ENCODE measurements at places on chromosomes 16 and 17.

GRCh38 chr17:34423978-34424813 is 61.2 kb upstream of the CCL1 start:
- DNase-seq, result no peak

DNA sequence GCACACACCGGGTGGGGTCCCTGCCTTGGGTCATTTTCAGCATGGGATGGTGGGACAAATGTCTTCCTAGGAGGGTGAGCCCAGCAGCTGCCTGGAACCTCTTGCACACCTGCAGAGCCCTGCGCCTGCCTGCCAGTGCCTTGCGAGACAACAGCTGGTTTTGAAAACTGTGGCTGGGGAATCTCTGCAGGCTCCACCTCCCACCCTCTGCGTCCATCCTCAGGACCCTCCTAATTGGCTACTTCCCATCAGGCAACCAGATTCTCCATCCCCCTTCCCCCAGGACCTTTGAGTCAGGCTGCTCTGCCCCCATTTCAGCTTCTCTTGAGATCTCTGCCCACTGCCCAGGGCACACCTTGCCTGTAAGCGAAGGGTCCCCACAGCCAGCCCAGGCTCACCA is 26.6 kb downstream of the PEMT start:
- no peak for DNase-seq

DNA sequence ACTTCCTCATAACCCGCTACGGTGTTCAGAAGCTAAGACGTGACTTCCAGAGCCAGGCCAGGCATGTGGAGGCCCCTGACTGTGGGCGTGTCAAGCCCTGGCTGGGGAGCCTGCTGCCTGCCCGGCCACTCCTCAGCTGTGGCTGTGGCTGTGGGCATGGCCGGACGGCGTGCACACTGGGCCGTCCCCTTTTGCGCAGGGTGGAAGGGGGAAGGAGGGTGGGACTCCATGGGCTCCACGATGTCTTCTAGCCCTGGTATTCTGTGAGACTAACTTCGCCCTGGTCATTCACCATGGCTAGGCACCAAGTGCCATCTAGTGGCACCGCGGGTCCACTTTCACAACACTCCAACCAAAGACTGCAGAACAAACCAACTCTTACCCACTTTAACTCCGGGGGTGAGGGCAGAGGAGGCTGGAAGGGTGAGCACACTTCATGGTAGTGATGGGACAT is 67.9 kb downstream of the N4BP1 start:
- peak; percentile 74 for DNase-seq

DNA sequence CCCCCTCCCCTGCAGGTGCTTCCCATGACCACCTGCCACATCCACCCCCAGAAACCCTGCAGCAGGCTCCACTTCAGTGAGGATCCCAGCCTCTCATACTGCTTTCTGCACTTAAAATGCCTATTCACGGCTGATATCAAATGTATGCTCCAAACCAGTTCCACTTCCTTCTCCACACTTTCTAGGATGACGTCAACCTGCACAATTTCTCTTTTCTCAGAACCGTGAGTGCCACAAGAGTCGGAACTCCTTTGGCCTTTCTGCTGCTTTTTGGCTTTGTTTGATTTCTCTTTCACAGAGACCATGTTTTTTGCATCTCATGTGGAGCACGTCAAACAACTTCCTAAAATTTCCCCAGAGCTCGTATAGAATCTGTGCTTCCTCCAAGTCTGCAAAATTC is 378.8 kb upstream of the TNRC6C start:
- no peak for DNase-seq

GRCh38 chr17:68296217-68297191 is 5.2 kb downstream of the ARSG start:
- no peak for DNase-seq

DNA sequence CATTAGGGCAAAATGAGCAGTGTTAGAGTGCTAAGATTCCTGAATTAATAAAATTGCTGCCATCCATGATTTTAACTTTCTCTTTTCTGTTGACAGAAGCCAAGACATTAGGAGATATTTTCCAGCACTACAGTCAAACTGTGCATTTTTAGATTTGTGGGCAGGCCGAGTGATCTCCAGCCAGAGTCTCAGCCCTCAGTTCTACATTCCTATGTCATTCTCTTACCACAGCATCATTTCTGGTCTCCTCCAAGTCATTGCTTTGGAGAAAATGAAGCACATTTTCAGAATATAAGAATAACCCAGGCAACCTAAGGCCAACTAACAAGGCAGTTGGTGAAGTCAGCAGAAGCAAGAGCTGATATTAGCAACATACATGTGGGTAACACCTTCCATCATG is 74.6 kb upstream of the NUDT7 start:
- no peak for DNase-seq

DNA sequence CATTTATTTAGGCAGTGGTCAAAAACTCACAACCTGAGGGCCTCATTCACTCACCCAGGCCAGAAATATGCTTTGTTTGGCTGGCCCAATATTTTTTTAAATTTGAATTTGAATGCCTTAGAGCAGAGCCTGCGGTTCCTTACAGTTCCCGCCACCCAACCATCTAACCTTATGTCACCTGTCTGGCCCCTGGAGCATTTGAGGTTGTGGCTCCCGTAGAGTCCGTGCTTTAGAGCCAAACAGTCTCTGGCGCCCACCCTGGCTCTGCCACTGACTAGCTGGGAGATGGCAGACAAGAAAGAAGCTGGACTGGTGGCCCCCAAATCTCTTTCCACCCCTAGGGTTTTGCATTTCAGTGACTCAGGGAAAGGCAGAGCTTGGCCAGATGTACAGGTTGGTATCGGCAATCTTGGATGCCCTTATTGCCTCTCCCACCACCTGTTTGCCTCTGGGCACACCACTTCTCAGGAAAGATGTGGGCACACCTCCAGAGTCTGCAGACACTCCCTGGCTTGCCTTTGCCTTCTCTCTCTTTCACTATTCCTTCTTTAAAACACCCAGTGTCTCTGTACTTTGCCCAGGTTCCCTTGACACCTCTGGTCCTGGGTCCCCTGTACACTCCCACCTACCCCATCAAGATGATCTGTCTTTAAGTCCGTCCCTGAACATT is 1.9 kb upstream of the MAP3K14 start:
- no peak for DNase-seq

- no peak for DNase-seq
Measured at GRCh38 chr17:36703860-36704266, 102.5 kb downstream of the MRM1 start.

GRCh38 chr17:80762076-80762475 is 217.4 kb downstream of the RPTOR start:
- no peak for DNase-seq

- DNase-seq, result no peak
Measured at GRCh38 chr17:78383725-78384471, 5.4 kb downstream of the PGS1 start.

DNA sequence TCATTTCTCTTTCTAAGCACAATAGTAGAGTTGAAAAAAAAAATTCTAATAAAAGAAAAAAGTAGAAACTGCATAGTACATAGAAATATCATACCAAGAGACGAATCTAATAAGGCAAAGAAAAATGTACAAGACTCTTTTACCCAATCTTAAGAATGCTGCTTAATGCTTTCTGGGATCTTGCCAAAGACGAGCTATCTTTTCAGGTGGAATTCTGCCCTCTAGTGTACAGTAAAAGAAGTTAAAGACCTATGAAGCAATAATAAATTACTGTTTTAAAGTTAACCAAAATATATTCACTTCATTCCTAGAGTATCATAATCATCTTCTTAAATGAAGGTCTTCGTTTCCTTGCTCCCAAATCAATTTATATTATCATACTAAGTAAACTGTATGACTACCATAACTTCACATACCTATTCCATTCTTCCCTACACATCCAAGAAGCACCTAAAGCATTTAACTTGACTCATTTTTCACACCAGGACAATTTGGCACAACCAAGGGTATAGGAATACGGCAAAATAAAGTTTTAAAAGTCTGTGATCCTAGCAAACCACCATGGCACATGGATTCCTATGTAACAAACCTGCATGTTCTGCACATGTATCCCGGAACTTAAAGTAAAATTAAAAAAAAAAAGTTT is 47.7 kb downstream of the CFDP1 start:
- no peak for DNase-seq

DNA sequence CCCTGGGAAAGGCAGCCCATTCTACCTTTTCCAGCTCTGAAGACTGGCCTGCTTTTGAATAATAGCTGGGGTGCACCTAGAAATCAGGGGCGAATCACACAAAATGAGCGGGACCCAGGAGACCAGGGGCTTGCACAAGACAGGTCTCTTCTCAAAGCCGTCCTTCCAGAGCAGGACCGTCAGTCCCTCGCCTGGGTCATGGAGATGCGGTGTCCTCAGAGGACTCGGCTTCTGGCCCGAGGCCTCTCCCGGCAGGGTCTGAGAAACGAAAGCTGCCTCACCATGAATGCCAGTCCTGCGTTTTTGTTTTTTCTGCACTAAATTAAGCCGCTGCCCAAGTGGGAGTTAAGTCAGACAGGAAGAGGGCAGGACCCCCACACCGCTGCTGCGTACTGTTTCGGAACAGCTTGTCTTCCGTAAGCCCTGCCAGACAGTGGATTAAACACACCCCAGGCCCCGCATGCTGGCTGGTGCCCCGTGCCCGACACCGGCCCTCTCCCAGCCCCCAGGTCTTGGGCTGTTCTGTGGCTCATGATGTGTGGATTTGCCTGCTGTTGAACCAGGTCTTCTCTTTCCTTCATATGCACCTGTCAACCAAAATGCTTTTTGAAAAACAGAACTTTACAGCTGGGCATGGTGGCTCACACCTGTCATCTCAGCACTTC is 142.1 kb upstream of the RPH3AL start:
- no peak for DNase-seq

- no peak for DNase-seq
Measured at GRCh38 chr16:73545755-73546154, 497.8 kb upstream of the ZFHX3 start.

DNA sequence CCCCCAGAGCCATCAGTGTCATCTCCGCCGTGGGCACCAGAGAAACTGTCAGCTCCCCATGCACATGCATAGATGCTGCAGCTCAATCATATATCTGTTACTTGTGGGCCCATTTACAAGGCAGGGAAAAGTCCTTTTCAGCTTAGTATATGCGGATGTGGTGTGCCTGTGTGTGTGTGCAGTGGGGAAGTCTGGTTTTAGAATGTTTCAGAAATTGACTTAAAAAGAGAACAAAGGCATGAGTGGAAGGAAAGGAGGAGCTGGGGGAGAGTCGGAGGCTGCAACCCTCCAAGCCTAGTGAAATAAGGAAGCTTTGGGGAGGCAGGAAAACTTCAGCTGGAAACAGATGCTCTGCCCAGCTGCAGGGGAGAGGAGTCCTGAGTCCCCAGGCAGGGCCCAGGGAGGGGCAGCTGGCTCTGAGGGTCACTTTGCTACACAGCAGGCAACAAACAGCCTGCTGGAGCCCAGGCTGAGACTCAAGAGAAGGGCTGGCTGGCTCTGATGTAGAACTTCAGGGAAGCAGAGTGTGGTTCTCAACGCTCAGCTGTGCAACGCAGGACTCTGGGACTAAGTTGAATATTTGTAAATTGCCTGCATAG is 11.1 kb upstream of the CD300LD start:
- no peak for DNase-seq

- no peak for DNase-seq
Measured at GRCh38 chr17:42843358-42843934, 934 bp upstream of the AOC2 start.

DNA sequence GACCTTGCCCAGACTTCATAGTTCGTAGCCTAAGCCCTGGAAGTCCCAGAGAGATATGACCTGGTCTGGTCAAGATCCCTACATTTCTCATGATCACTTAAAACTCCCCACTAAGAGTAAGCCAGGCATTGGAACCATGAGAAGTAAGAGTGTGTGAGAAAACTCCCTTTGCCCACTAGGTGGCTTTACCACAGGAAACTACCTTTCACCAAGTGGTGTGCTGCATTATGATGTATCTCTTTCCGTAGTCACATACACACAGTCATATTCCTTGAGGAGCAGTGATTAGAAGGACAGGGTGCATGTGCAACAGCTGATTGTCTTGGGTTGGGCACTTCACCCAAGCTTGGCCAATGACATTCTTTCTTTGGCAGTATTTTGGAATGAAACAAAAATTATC is 639.3 kb downstream of the KCNJ2 start:
- DNase-seq, result no peak

- no peak for DNase-seq
Measured at GRCh38 chr16:10907757-10908045, 30.7 kb downstream of the CIITA start.

DNA sequence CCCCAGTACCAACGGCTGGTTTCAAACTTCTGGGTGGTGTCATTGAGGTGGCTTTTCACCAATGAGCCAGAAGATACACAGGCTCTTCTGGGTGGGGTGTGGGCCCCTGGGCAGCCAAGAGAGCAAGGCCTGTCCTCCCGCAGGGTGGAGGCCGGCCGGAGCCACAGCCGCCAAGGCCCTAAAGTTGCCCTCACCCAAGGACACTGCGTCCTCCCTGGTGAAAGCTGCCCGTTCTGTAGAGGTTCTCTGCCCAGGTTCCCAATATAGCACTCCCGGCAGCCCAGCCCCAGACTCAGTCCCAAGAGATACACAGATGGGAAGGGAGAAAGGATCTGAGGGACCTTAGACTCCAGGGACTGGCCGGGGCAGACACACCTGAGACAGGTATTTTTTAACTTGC is 10.7 kb upstream of the CACNG1 start:
- no peak for DNase-seq

DNA sequence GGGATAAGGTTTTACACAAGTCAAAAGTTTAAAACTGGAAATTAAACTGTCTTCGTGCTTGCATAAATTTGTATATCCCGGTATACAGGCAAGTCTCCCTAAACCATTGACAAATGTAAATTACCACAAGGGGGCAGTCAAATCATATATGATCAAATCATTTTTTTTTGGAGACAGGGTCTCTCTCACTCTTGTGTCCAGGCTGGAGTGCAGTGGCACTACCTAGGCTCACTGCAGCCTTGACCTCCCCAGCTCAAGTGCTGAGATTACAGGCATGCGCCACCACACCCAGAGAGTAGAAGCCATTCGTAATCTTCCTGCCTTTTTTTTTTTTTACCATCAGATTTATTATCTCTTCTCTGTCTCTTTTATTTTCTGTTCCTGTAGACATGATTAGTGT is 18.5 kb downstream of the TOP2A start:
- peak; percentile 6 for DNase-seq

GRCh38 chr17:16477255-16477654 is 14.7 kb downstream of the LRRC75A start:
- DNase-seq, result no peak

- no peak for DNase-seq
Measured at GRCh38 chr17:67615011-67615561, 102.7 kb upstream of the NOL11 start.

DNA sequence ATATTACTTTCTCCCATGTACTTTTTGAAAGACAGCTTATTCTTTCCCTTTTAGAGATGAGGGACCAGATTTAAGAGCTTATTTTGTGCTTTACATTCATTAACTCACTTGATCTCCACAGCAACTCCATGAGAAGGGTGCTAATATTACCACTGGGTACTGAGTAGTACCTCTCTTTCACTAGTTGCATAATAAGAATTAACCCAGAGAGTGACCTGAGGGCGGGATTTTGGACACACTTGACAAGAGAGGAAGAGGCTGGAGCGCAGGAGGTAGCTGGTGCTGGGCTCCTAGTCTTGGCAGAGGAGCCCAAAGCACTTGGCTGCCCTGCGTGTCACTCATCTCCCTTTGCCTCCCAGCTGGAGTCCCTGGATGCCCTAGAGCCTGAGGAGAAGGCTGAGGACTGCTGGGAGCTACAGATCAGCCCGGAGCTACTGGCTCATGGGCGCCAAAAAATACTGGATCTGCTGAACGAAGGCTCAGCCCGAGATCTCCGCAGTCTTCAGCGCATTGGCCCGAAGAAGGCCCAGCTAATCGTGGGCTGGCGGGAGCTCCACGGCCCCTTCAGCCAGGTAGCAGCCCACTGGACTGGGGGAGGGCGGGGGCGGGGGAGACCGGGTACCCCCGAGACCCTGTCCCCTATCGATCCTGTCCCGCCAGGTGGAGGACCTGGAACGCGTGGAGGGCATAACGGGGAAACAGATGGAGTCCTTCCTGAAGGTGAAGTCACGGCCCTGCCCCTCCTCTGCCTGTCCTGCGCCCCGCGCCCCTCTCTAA is 1.7 kb upstream of the MAZ start:
- DNase-seq, result peak; percentile 44

Measured in hippocampal formation (tissue), 2 donors.